Smooth muscle cell of trachea (primary cell): ENCODE measurements at places on chromosomes 7 and 10. TPM values are rescaled to one million over a fixed set of nuclear protein-coding genes. Genes with fewer than 3 reads are reported as not detected.

The SYT15B gene
- total RNA-seq: not detected in 2 replicates

The CPN1 gene
- total RNA-seq: not detected in 2 replicates

The FAM241B gene
- 0.29 TPM in 1 of 2 replicates, not detected in the other for total RNA-seq

The ADAM8 gene
- 1.2 and 2.9 TPM in 2 replicates for total RNA-seq
